ENCODE measurements at places on chromosomes 4 and X.

DNA sequence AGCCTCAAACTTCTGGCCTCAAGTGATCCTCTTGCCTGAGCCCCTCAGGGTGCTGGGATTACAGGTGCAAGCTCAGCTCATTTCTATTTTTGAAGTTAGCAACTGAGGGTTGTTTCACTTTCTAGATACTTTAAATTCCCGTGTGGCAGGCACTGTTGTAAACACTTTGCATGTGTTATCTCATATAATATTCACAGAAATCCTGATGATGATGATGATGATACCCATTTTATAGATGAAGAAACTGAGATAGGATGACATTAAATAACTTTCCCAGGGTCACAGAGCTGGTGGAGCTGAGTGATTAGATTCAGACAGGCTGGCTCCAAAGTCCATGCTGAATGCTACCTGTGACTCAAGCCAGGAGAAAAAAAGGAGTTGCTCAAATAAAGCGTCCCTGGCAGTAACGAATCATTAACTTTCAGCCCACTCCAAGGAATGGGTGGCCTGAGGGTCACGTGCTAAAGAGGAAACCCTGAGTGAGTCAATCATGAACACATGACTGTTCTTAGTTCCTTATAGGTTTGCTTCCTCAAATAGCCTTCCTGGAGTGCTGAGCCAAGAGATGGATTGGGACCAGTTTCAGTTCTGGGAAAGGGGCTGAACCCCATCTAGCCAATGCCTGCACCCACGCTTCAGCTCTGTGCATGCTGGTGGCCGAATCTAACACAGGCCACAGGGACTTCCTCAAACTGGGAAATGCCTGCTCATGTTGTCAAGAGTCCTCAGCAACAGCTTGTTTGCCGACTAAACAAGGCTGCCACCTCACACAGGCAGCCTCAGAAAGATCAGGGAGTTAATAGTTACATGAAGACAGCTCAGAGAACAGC, 52.8 kb downstream of the RBM47 start:
- DNase-seq: no peak

DNA sequence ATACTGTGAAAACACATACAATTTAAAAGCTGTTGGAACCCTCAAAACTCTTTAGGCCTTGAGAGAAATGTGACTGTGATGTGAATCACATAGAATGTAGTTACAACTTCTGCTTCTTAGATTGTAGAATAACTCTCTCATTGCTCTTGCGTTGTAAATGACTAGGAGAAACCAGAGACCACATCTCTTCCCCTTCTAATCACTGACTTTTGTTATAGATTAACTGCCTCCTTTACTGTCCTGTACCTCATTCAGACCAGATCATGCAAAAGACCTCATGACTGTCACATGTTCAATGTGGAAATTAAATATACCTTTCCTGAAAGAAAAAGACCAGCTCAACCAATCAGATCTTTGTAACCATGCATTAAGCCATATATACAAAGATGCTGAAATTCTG, 43.2 kb upstream of the NEIL3 start:
- no peak for DNase-seq

DNA sequence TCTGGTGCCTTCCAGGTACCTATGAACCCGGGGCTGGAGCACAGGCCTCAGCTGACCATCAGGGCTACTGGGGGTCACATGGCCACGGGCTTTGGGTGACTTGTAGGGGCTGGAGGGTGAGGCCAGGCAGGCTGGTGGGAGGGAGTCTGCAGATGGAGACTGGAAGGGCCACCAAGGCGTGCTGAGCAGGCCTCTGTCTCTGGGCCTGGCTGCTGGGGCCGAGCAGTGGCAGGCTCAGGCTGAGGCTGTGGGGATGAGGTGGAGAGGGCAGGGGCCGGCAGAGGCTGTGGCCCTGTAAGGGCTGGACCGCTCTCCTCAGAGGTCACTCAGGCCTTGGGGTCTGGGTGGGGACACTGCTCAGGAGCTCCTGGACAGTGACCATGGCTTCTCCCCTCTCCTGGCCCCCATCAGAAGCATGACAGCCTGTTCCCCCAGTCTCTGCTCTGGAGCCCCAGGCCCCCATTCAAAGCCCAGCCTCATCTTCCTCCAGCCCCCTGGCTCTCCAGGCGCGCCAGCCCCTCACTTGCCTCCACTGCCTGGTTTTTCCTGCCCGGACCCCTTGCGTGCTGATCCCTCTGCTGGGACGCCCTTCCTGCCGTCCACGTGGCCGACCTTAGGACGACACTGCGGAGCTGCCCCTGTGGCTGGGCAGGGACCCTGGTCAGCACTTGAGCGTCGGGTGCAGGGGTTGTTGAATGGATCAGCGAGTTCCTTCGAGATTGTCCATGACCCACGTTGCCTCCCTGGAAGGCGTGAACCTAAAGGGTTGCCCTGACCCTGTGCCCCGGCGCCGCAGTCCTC, 11.1 kb upstream of the NAT8L start:
- DNase-seq: no peak

GRCh38 chr4:1251773-1252066, 2.8 kb upstream of the CTBP1 start:
- no peak for DNase-seq

GRCh38 chrX:153351981-153352380, 18.0 kb downstream of the ZNF275 start:
- DNase-seq: no peak

GRCh38 chr4:26020083-26020668, 106.2 kb downstream of the SMIM20 start:
- no peak for DNase-seq

DNA sequence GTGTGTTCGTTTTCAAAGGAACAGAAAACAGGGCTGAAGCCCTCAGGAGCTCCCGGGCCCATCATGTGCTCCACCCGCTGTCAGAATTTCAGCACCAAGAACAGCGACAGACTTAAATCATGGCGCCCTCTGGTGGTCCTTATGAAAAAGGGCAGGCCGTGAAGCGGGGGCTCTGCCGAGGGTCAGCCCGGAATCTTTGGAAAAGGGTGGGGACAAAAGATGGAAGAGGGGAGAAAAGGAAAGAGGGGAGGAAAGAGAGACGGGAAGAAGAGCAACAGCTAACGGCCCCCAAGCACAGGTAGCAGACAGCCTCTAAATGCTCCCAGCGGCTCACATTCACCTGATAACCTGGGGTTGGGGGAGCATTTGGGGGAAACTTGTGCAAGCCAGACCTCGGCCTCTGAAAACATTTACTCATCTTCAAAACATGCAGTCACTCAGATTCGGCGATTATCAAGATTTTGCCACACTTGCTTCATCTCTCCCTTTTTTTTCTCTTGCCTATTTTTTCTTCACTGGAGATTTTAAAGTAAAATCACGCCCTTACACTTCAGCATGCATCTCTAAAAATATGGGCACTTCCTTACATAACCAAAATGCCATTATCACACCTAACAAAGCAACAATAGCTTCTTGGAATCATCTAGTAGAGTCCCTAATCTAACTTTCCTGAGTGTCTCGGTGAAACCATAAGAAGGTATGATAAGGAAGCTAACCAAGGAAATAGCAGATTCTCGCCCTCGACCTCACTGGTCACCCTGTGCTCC, 28.1 kb upstream of the MAN2B2 start:
- peak; percentile 42 for DNase-seq

GRCh38 chr4:8336412-8337075, 67.0 kb downstream of the HTRA3 start:
- no peak for DNase-seq

DNA sequence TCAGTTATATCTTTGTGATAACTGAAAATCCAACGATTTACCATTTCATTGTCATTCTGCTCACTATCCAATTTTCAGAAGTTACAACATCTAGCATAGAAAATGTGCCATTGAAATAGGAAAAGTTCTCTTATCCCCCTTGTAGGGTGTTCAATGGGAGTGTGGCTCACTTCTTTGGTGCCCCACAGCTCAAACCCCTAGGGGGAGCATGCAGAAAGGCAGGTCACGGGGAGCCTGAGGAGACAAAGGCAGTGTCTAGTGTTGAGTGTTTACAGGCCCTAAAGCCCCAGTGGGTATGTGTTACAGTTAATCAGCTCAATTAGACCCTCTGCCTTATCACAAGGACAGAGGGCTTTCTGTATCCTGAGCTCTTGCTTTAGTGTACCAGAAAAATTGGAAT, 243.4 kb upstream of the GRID2 start:
- no peak for DNase-seq

- DNase-seq: no peak
These were observed 36.6 kb downstream of the DAPP1 start for GRCh38 chr4:99853190-99853589.

DNA sequence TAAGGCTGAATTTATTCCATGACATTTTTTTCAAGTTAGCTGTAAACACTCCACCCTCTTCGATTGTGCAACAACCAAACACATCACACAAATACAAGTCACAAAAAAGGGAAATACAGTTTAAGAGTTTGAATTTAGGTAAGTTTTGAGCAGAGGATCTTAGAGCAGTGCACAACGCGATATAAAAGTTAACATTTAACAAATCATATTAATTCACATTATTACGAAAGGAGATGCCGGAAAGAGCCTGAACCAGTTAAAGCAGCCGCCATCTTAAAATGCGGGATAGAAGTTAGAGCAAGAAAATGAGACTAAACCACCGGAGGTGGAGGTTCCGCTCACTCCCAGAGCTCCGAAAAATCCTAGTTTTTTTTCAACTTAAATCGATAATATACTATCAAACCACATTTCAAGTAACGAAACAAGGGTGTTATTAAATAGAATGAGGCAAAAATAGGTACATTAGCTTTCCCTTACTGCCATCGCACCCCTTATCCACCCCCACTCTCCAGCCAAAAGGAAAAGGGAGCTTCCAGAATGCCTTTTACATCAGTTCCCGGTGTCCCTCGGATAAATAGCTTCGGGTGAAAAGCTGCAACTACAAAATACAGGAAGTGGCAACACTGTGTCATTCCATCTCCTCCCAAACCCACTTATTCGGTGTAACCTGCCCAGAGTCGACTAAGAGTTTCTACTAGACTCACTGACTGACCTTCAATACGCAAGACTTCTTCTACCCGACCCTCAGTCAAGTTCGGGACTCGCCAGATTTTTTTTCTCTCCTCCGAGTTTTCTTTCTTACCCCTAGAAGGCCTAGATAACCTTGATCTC, 1.9 kb downstream of the UBE2D3 start:
- no peak for DNase-seq

DNA sequence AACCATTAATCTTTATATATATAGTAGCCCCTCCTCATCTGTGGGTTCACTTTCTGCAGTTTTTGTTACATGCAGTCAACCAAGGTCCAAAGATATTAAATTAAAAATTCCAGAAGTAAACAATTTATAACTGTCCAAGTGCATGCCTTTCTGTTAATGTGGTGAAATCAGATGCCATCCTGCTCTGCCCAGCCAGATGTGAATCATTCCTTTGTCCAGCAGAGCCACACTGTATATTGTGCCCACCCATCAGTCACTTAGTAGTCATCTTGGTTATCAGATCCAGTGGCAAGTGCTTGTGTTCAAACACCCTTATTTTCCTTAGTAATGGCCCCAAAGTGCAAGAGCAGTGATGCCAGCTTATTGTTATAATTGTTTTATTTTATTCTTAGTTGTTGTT, 17.2 kb upstream of the PRDM5 start:
- no peak for DNase-seq

- DNase-seq: no peak
These were observed 196.0 kb upstream of the DCAF8L1 start for GRCh38 chrX:28177202-28177601.

DNA sequence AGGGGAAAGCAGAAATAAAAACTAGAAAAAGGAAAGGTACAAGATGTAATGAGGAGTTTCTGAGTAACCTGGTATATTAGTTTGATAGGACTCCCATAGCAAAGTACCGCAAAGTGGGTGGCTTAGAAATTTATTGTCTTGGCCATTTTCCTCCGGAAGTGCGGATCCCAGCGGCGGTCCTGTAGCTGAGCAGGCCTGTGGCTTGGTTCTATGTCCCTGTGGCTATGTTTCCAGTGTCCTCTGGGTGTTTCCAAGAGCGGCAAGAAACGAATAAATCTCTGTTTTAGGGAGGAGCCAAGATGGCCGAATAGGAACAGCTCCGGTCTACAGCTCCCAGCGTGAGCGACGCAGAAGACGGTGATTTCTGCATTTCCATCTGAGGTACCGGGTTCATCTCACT, 44.0 kb upstream of the LDB2 start:
- DNase-seq: no peak

DNA sequence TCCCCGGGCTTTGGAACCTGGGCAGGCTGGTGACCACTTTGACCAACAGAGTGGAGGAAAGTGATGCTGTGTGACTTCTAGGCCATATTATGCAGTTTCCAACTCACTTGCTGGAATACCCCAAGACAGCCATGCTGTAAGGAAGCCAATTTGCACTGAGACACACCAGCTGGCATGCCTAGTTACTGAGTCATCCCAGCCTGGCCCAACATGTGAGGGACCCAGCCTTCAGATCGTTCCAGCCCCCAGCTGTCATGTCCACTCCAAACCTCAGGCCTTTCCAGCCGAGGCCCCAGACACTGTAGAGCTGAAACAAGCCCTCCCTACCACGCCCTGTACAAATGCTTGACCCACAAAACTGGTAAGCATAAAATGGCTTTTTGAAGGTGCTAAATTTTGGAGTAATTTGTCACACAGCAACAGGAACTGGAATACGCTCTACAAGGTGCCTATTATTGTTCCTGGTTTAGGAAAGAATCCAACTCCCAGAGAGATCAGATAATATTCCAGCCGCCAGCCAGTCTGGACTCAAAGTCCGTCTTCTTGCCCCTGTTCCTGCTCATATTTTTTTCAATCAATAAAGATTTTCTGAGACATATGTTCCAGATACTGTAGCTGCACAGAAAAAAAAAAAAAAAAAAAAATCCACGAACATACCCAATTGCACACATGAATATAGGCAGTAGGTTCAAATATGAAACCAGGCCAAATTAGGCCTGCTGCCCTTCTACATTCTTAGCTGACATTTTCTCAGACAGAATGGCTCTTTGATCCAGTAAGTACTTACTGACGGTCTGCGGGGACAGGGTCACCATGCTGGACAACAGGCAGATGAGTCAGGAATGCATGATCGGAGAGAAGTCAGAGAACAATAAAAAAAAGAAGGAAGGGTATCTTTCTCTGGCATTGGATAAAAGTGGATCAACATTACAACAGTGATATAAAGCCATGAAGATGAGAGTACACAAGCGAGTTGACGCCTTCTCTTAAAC, 35.1 kb downstream of the SH3KBP1 start:
- DNase-seq: no peak

DNA sequence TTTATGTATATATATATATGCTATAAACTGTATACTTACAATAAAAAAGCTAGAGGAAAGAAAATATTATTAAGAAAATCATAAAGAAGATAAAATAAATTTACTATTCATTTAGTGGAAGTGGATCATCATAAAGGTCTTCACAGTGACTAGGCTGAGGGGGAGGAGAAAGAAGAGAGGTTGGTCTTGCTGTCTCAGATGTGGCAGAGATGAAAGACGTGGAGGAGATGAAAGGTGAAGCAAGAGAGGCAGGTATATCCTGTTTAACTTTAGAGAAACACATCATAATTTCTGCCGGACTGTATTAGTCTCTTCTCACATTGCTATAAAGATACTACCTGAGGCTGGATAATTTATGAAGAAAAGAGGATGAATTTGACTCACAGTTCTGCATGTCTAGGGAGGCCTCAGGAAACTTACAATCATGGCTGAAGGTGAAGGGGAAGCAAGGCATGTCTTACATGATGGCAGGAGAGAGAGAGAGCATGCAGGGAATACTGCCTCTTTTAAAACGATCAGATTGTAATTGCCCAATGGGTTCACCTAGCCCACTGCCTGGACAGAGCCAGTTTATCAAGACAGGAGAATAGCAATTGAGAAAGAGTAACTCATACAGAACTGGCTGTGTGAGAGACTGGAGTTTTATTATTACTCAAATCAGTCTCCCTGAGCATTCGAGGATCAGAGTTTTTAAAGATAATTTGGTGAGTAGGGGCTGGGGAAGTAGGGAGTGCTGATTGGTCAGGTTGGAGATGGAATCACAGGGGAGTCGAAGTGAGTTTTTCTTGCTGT, 22.1 kb upstream of the RRAGB start:
- DNase-seq: peak; percentile 60

Data from stimulated activated naive CD4-positive, alpha-beta T cell (primary cell).